ENCODE measurements at places on chromosomes 6 and 20.

DNA sequence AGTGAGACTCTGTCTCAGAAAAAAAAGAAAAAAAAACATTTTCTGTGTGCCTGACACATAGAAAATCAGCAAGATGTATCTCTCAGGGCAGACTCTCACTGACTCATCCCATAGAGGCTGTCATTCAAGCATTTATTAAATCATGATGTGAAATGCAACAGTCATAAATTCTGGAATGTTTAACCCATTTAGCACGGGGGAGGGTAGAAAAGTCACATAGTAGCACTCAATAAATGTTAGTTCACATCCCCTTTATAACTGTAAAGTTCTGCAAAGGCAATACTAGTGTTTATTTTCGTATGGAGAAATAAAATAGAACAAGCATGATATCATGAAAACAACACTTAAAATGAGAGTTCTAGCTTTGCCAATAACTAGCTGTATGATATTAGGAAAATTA, 15.5 kb upstream of the CARMIL1 start:
- DNase-seq, result peak; percentile 18

GRCh38 chr6:10361428-10361827, 53.4 kb downstream of the TFAP2A start:
- DNase-seq, result no peak

GRCh38 chr20:60729135-60729900, 522.7 kb upstream of the CDH4 start:
- no peak for DNase-seq

- DNase-seq, result no peak
These were observed 26.5 kb upstream of the MAFB start for GRCh38 chr20:40715491-40715890.

DNA sequence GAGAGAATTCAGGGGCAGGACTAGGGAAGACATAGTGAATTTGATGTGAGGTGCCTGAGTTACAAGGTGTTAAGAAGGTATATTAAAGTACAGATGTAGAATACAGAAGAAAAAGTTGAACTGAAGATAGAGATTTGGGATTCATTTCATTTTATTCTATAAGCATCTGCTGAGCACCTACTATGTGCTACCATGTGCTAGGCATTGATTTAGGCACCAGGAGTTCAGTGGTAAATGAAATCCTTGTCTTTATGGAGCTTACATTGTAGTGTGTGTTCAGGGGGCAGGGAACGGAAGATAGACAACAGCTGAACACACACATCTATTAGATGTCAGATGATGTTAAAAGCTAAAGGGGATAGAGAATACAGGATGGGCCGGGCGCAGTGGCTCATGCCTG, 2.8 kb downstream of the RSPH9 start:
- DNase-seq, result no peak

GRCh38 chr6:48101290-48101689, 9.7 kb downstream of the PTCHD4 start:
- DNase-seq, result no peak

DNA sequence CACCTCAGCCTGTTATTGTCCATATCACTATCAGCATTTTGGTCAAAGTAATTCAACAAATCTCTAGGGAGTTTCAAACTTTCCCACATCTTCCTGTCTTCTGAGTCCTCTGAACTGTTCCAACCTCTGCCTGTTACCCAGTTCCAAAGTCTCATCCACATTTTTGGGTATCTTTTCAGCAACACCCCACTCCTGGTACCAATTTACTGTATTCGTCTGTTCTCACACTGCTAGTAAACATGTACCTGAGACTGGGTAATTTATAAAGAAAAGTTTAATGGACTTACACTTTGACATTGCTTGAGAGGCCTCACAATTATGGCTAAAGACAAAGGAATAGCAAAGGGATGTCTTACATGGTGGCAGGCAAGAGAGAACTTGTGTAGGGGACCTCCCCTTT, 224.2 kb downstream of the ADGRB3 start:
- DNase-seq, result no peak

- peak; percentile 86 for DNase-seq
These were observed 76.6 kb downstream of the SLX4IP start for GRCh38 chr20:10511509-10512251.

GRCh38 chr6:130682066-130682465, 145.1 kb upstream of the SMLR1 start:
- no peak for DNase-seq

DNA sequence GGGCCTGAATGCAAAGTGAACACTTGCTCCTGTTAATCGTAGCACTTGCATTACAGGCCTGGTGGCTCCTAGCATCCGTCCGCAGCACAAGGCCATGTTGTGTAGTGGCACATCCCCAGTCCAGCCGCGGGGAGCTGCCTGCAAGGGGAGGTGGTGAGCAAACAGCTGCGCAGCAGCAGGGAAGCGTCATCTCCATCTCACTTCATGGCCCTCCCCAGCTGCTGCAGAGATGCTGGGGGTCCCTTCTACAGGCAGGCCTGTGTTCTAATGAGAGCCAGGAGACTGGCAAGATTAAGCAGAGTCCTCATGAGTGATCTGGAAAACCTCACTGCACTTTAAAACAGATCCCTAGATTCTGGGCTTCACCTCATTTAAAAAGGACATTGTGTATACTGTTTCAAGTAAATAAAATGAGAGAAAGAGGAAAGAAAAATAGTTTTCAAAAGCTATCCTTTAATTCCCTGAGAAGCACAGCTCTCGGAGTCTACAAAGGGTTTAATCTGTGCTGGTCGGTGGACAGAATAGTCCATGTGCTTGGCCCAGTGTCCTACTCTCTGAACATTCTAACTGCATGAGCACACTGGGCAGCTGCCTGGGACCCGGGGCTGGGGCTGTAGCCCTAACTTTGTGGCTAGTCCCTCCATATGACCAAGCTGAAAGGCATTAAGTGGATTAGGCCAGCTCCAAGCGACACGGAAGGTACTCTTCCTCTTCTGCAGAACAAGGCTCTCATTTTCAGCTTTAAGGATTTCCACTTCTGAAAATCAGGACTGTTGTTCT, 125.8 kb downstream of the LY86 start:
- peak; percentile 43 for DNase-seq

- no peak for DNase-seq
These were observed 25.3 kb upstream of the FABP7 start for GRCh38 chr6:122754191-122754731.

GRCh38 chr6:72267470-72267869, 354.4 kb upstream of the KCNQ5 start:
- DNase-seq, result no peak

GRCh38 chr6:24330137-24330732, 27.6 kb downstream of the DCDC2 start:
- no peak for DNase-seq

DNA sequence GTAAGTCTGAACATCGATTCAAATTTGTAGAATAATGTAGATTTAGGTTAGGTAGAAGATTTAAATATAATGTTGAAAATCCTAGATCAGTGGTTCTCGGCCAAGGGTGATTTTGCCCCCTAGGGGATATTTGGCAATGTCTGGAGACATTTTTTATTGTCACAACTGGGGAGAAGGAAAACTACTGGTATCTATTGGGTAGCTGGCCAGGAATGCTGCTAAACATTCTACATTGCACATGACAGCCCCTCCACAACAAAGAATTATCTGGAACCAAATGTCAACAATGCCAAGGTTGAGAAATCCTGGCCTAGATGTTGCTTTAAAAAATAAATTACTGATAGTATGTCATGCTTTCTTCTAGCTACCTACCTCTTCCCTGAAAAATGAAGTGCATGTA, 76.1 kb downstream of the HIVEP2 start:
- DNase-seq, result no peak

DNA sequence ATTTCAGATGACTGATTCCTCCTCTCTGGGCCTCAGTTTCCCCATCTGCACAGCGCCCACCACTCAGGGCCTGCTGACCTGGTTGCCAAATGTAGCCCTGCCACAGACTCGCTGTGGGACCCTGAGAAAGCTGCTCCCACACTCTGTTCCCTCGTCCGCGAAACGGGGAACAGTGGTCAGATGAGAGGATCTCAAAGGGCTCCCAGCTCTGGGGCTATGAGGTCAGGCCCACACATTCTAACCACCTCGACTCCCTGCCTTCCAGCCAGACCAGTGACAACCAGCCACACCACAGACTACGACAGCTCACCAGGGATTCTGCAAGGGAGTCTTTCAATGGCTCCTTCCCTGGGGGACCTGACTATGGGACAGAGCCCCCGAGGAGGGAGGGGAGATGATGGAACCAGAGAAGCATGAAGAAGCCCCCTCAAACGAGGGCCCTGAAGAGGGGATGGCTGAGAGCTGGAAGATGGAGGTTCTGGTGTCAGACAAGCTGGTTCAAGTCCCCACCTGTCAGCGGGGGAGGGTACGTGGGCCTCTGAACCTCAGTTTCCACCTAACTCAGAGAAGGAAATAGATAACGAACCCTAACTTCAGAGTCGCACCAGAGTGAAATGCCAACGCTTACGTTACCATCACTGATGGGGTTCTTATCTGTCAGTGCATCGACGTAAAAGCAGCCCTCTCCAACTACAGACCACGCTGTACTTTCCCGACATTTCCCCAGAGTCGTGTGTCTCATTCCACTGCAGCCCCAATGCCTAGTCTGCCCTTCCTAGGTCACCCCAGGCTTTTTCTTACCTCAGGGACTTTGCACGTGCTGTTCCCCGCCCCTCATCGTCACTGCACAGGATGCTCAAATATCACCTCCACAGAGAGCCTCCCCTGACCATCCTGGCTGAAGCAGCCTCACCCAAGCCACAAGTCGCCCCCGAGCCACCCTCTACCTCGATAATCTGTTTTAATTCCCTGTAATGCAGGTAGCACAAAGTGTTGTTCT, 60.5 kb downstream of the PREX1 start:
- DNase-seq, result no peak

- DNase-seq, result no peak
These were observed 267.9 kb downstream of the ADGRG6 start for GRCh38 chr6:142569676-142570075.

- no peak for DNase-seq
These were observed 64.0 kb downstream of the BCKDHB start for GRCh38 chr6:80170433-80170832.

DNA sequence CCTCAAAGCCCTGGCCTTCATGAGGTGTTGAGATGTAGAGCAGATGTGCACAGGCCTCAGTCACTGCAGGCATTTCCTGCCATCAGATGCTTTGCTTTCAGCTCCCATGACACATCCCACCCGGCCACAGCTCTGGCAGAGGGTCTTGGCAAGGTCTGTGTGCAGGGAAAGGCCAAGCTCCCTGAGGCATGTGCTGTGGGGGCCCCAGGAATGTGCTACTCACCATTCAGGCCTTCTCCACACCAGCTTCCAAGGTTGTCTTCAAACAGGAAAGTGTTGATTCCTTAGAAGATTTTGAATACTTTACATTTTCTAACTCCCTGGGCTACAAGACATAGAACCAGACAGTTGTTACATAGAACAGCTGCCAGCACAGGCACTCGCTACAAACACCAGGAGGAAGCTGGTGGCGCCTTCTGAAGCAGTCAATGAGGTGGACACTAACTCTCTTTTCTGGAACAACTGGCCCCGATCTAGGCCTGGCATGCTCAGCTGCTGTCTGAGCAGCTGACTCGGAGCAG, 27.8 kb downstream of the CASS4 start:
- peak; percentile 90 for DNase-seq

- DNase-seq, result no peak
These were observed 172.4 kb downstream of the ADGB start for GRCh38 chr6:146770965-146771735.

- DNase-seq, result no peak
These were observed 16.9 kb downstream of the GPR31 start for GRCh38 chr6:167140589-167141474.

- no peak for DNase-seq
These were observed 30.7 kb upstream of the RIN2 start for GRCh38 chr20:19727251-19727847.

DNA sequence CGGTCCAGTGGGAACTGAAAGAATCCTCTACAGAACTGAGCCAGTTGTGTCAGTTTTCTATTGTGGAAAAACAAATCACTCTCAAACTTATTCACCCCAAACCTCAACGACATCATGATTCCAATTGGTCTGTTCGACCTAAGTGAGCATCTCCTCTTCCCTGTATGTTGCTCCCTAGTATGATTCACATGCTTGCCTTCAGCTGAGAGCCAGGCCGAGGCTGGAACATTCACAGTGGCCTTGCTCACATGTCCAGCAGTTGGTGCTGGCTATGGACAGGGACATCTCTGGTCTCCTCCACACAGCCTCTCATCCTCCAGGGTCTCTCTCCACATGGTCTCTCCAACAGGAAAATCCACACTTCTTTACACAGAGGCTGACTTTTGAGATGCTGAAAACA, 28.3 kb upstream of the TMEM181 start:
- no peak for DNase-seq

GRCh38 chr6:149094934-149095351, 222.6 kb upstream of the TAB2 start:
- DNase-seq, result no peak

DNA sequence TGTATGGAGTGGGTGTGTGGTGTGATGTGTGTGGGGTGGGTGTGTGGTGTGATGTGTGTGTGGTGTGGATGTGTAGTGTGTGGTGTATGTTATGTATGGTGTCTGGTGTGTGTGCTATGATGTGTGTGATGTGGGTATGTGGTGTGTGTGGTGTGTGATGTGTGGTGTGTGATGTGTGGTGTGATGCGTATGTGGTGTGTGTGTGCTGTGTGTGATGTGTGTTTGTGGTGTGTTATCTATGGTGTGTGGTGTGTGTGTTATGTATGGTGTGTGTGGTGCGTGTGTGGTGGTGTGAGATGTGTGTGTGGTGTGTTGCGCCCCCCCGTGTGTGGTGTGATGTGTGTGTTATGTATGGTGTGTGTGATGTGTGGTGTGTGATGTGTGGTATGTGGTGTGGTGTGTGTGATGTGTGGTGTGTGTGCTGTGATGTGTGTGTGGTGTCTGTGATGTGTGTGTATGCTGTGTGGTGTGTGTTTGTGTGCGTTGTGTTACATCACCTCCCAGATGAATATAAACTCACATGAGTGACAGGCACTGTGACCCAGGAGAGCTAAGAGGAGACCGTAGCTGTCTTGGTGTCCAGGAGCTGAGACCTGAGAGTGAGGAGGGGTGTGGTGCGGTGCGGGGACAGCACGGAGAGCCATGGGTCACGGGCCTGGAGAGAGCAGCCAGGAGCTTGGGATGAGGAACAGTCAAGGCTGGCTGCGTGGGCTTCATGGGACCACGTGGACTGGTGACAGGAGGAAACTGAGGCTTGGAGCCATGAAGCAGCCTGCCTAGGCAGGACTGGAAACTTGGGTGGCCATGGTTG, 8.8 kb downstream of the DLGAP4 start:
- no peak for DNase-seq

- DNase-seq, result peak; percentile 49
These were observed 6.2 kb upstream of the SOX4 start for GRCh38 chr6:21587179-21587960.

GRCh38 chr6:8194490-8194889, 92.1 kb upstream of the EEF1E1 start:
- no peak for DNase-seq

- peak; percentile 61 for DNase-seq
These were observed 12.0 kb downstream of the CD83 start for GRCh38 chr6:14129575-14129974.
